ENCODE measurements at places on chromosomes 2 and 18.

DNA sequence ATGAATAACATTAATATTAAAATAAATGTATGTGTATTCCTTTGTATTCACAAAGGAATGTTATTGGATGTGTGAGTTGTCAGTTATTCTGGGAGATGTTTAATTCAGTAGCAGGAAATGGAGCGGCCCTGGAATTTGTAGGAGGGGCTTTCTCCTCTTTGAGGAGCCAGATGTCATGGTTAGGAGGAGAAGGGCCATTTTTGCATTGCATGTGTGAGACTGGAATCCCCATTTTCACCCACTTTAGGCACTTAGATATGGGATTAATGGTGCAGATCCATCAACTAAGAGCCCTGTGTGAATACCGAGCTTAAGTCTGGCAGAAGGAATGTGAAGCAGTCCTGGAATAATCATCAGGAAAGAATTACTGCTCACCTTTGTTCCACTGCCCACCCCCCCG, 439.2 kb downstream of the PARD3B start:
- peak; percentile 52 for DNase-seq

DNA sequence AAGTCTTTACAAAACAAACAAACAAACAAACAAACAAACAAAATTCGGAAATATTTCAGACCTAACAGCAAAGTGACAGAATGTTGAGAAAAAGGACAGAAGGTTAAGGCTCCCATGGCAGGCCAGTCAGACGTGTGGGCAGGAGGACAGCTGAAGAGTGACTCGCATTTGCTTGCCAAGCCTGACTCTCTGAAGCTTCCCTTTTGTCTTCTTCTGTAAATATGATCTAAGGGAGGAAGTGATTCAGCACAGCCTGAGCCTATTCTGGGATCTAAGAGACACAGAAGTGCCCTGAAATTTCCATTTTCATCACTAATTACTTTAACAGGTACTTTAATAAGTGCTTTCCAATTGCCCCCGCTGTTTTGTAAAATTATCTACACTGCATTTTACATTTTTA, 134.0 kb upstream of the LYPD1 start:
- peak; percentile 79 for DNase-seq

- no peak for DNase-seq
These were observed 215.3 kb downstream of the ZFP36L2 start for GRCh38 chr2:43011158-43011491.

GRCh38 chr2:233026198-233026813, 6.2 kb upstream of the NEU2 start:
- DNase-seq: peak; percentile 88

DNA sequence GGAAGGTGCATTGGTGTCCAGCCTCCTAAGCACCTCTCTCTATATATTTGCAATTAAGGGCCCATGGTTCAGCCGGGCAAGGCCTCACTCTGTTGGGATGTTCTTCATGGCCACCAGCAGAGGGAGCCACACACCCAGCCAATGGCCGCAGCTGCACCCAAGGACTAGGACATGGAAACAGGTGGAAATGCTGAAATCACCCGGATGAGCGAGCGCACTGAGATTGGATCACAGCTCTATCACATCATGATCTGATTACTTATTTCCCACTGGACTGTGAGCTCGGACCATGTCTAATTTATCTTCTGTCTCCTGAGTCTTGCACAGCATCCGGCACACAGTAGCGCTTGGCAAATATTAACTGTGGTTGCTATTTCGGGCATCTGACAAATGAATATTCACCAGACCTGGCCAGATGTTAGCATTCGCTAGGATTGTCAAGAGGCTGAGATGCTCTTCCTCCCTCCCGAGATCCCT, 31.2 kb downstream of the KIF3C start:
- DNase-seq: peak; percentile 80

- DNase-seq: peak; percentile 61
These were observed 91.8 kb downstream of the ARHGAP28 start for GRCh38 chr18:6821356-6821755.

DNA sequence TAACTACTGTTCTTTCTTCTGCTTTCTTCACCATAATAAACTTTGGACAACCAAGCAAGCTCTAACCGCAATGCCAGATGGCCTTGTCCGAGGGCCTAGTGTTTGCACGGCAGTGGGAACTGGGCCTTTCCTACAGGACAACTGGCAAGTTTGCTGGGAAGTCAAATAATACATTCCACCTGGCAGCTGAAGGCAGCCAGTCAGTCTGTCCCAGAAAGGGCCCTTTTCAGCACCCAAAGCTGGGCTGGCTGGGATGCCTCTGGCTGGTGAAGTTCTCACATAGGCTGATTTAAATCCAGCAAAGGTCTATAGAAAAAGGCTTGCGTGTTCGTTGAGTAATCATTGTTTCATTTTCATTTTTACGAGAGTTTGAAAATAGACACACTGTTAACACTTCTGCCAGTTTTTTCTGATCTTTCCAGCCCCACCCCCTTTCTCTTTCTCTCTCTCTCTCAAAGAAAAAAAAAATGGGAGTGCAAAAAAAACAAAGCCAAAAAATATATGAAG, 110.0 kb upstream of the EPAS1 start:
- DNase-seq: peak; percentile 92

All from EH (cell line).